AG09319 (cell line): ENCODE measurements at places on chromosomes 4 and X.
A peak's percentile ranks its signal among the peaks of the same experiment; 100 is the strongest.

- DNase-seq, result no peak
Observed at GRCh38 chr4:114205261-114205660, 225.8 kb upstream of the ARSJ start.

DNA sequence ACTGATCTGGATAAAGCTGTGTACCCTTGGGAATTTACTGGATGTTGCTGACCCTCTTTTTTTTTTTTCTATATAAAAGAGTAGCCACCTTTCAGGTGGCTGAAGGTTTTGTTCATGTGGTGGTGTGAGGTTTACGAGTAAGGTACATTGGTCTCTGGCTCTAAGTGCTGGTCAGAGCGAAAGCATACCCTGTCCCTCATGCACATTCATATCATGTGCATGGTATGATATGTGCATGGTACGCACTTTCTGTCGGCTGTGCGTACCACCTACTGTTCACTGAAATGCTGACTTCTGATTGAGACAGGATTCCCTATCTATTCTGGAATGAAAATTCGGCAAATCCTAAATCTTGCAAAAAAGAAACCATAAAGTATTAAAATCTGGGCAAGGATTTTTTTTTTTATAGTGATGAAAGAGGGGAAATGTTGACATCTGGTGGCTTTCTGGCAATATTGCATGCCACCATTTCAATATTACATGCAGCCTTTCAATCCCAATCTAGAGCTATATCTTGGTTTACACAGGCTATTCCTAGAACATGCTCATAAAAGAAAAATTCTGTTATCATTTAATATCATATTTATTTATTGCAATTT is 32.8 kb downstream of the FAM149A start:
- no peak for DNase-seq

- DNase-seq, result no peak
Observed at GRCh38 chrX:155998116-155998515, 620 bp downstream of the IL9R start.

DNA sequence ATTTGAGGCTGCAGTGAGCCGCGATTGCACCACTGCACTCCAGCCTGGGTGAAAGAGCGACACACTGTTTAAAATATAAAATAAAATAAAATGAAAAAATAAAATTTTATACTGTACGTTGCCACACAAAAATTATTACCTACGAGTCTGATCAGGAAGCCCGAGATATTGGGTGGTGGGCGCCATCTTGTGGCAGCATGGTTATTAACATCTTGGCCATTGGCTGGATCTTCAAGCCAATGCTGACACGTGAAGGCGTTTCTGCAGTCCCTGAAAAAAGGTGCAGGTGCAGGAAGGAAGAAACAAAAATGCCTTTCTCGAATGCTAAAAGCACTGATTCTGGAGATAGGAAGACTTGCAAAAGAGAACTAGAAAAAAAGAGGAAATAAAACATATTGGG is 4.9 kb upstream of the TLR8 start:
- DNase-seq, result peak; percentile 4

DNA sequence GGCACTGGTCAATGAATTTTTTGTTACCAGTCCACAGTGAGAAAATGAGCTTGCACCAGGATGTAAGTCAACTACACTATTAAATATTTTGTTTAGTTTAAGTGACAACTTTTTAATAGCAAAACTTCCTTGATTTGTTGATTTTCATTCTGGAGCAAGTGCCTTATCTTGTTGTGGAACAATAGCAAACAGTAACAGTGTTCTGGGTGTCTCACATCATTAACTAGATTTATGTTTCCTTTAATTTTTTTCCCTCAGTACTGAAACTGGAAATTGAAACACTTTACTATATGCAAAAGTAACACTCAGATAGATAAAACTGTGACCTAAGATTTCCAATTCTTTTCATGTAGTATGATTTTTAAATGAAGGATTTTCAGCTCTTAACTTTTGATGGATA is 80.1 kb downstream of the GALNT7 start:
- DNase-seq, result no peak

GRCh38 chrX:16999275-16999674 is 52.8 kb downstream of the REPS2 start:
- no peak for DNase-seq

DNA sequence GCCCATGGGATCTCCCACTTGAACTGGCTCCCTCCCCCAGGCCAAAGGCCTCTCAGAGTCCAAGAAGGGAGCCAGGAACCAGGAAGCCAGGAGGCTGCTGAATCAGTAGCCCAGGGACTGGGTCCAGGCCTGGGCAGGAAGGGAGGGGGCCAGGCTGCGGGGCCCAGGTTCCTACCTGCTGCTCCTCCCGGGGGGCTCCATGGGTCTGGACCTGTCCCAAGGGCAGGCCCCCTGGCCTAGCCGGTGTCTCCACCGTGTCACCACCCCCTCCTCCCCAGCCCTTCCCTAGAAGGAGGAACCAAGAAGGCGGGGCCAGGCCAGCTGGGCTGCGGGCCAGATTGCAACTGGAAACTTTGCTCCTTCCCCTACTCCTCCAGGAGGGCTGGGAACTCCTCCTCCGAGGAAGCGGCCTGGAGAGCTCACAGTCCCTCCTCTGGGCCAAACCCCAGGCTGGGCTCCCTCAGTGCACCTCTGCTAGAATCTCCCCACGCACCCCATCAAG is at the start of gene IQSEC2:
IQSEC2 (minus strand) TSS at position 264 of the 502 bp plus-strand sequence.
- peak; percentile 52 for DNase-seq

DNA sequence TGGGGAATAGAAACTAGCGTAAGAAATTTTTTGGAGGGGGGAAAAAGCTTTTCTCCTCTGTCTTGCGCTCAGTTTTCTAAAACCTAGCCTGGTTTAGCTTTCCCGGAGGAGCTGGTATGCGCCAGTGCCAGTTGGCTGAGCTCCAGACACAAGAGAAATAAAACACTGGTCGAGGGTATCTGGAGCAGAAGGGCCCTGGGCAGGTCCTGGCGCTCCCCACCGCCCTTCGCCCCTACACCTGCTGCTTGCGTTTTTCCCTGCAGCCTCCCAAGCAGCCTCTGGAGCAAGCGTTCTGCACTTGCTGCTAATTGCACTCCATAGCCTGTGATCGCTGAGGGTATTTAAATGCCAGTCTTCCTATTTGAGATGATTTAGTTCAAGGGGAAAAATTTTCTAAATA is 816 bp downstream of the EREG start:
- DNase-seq, result no peak

GRCh38 chr4:138796761-138797160 is 218.8 kb upstream of the NOCT start:
- no peak for DNase-seq

GRCh38 chr4:271492-272103 is 33.7 kb downstream of the ZNF732 start:
- DNase-seq, result no peak

GRCh38 chr4:12118651-12119213 is 690.0 kb upstream of the HS3ST1 start:
- no peak for DNase-seq

DNA sequence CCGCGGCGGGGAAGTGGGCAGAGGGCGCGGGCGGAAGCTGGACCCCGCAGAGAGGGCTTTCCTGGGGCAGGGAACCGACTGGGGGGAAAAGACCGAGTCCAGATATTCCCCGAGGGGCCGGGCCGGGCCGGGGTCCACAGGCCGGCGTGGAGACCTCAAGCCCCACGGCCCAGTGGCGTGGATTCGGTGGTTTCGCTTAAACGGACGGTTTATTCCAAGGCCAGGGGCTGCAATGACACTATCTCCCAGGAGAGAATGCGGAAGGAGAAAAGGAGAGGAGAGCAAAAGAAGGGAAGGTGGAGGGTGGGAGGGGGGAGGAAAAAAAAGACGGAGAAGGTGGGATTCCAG is 10.8 kb downstream of the ARX start:
- no peak for DNase-seq

DNA sequence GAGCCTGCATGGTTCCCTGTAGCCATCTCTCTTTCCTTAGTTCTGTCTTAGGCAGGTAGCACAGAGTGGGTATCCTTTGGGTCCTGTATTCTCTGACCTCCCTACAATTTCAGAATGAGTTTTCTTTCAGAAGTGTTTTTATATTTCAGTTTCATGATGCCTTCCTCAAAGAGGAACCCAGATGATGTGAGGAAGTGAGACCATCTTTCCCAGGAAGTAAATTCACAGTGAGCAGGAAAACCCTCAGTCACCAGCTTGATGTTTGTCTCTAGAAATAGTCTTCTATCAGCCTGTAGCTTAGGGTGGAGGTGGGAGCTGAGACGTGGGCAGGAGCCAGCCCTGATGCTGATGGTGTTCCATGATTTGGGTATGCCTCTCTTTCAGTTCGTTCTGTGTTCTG is 16.9 kb downstream of the PLAC1 start:
- no peak for DNase-seq

- DNase-seq, result no peak
Observed at GRCh38 chr4:94722748-94723147, 35.0 kb upstream of the BMPR1B start.

DNA sequence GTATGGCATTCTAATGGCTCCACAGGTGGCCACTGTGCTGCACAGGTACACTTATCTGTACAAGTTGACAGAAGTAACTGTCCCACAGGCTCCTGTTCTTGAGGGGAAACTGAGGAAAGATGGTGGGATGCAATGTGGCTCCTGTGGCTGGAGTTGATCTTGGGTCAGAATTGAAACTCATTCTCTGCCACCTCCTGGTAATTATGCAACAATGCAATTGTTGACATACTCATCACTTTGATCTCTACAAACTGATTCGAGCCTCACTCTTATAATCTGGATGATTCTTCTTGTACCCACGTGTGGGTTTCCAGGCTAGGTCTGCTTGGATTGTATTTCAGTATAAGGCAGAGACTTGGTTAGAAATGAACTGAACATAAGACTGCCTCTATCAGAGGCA is 148.8 kb downstream of the CCNG2 start:
- DNase-seq, result no peak

- DNase-seq, result no peak
Observed at GRCh38 chr4:39770471-39770870, 72.5 kb downstream of the UBE2K start.

DNA sequence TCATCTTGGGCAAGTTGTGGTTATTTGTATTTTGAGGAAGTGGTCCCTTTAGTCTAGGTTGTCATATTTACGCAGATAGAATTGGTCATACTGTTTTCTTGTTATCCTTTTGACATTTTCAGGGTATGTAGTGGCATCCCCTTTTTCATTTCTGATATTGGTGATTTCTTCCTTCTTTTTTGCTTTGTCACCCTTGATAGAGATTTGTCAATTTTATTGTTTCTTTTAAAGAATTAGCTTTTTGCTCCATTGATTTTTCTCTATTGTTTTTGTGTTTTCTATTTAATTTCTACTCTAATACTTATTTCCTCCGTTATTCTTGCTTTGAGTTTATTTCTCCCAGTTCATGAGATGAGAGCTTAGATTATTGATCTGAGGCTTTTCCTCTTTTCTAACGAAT is 87.7 kb downstream of the CPEB2 start:
- DNase-seq, result no peak
